Epithelial cell of umbilical artery (primary cell): ENCODE measurements at places on chromosomes 16 and 17. TPM values are rescaled to one million over a fixed set of nuclear protein-coding genes. Genes with fewer than 3 reads are reported as not detected.

RAB37 gene
- under 0.01 and 0.46 TPM in 2 replicates for total RNA-seq

SLFN12L gene
- total RNA-seq = 0.15 TPM in 1 of 2 replicates, not detected in the other

PHOSPHO1 gene
- not detected in 2 replicates for total RNA-seq

FA2H gene
- total RNA-seq = not detected in 2 replicates

LRRC46 gene
- under 0.01 and 0.15 TPM in 2 replicates for total RNA-seq

KIF2B gene
- total RNA-seq = not detected in 2 replicates
